ENCODE measurements at places on chromosomes 6 and 20.

GRCh38 chr20:10667560-10668167 lies 6.1 kb downstream of the JAG1 start:
- DNase-seq, result no peak

GRCh38 chr20:62413896-62414481 lies 6.9 kb upstream of the CABLES2 start:
- DNase-seq, result no peak

- no peak for DNase-seq
These were observed 10.8 kb upstream of the CPNE5 start for GRCh38 chr6:36850021-36850420.

- peak; percentile 39 for DNase-seq
These were observed at the start of gene SLC22A3 for GRCh38 chr6:160348223-160349019. Gene SLC22A3, plus strand, starts transcription at chr6:160348378. Its CDS starts 42 bp downstream, at chr6:160348420.

GRCh38 chr20:417801-418342 lies 9.8 kb downstream of the RBCK1 start:
- no peak for DNase-seq
